ENCODE measurements at places on chromosomes 2 and 18.

DNA sequence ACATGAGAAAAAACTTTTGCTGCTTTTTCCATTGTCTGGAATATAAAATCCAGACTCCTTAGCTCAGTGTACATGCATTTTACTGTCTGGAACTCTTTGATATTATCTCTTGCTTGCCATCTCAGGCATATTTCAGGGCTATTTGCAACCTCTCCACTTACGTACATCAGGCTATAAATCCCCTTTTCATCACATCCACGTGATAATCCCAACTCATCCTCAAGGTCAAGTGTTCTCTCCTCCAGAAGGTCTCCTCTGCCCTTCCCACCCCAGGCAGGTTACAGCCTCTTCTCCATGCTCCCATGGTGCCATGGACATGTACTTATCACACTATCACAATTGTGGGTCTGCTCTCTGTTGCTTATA is 202.5 kb upstream of the RBMS1 start:
- no peak for DNase-seq

- DNase-seq: peak; percentile 73
Measured at GRCh38 chr2:46296216-46296839, 879 bp upstream of the EPAS1 start.

- DNase-seq: no peak
Measured at GRCh38 chr18:34933909-34934661, 107.1 kb upstream of the MAPRE2 start.

GRCh38 chr18:23689031-23689615 is at the start of gene LAMA3:
Gene LAMA3, plus strand, starts transcription at chr18:23689453. Its CDS starts 231 bp downstream, at chr18:23689684.
- DNase-seq: no peak

DNA sequence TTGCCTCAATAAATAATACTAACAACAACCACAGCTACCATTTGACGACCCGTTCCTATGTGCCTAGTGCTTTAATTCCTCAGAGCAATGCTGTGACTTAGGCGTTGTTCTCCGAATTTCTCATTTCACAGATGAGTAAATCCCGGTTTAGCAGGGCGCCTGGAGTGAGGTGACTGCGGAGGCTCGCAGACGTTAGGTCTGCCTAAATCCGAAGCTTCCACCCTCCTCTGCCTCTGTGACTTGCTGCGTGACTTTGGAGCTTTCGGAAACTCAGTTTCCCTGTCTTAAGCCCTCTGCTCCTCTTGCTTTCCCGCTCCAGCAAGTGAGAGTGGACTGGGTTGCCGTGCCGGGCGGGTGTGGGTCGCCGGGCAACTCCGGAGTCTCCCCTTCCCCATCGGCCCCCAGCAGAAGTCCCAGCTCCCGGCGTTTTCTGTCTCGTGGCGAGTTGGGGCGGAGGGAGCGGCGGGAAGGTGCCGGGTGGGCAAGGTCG is 711 bp upstream of the ATOH8 start:
- DNase-seq: no peak

GRCh38 chr2:174335254-174335987 is 667 bp downstream of the SP9 start:
- peak; percentile 66 for DNase-seq

- peak; percentile 65 for DNase-seq
Measured at GRCh38 chr2:142008135-142008744, 122.6 kb downstream of the LRP1B start.

DNA sequence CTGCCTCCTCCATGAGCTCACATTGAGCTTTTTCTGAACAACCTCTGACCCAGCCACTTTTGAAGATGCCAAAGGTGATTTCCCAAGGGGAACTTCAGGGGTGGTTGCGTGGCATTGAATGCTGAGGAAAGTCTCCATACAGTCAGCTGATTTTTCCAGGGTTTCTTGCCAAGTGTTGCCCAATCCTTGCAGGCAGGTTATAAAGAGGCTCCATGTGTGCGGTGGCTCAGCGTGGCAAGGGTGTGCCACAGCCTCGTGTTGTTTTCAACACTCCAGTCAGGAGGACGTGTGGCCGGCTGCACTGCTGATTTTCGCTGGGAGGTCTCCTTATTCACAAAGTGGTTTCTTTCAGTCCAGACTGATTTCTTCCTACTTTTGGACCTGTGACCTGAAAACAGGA is 81.4 kb upstream of the GATA6 start:
- no peak for DNase-seq

GRCh38 chr2:216302981-216303676 is 69.2 kb downstream of the MARCHF4 start:
- DNase-seq: no peak

GRCh38 chr2:143933946-143934569 is 585.9 kb downstream of the ZEB2 start:
- no peak for DNase-seq

DNA sequence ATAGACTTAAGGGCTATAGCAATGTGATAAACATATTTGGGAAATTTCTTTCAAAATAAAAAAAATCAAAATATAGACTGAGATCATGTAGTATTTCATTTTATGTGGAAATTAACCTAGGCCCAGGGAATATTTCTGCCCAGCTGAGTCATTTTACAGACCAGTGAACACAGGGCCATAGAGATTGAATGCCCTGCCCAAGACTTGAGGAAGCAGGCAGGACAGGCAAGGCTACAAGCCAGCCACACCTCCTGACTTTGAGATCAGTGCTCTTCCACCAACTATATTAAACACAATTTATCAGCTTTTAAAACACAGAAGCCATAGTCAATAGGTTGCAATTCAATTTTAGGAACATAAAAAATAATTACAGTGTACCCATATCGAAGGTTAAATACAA is 12.9 kb downstream of the CCDC148 start:
- no peak for DNase-seq

DNA sequence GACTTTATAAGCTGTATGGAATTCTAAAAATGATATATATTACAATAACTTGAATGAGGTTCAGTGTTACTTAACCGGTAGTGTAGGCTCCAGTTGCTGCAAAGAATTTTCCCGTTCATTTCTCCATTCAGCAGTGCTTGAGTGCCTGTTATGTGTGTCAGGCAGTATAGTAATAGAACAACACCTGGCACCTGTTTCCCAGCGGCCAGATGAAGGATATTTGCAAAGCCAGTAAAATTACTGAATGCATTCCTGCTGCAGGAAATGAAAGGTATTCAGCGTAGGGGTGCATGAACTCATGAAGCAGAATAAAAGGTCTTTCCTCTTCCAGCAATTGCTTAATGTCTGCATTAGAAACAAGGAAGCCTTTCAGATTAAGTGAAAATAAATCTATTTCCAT is 18.8 kb downstream of the YPEL5 start:
- no peak for DNase-seq

DNA sequence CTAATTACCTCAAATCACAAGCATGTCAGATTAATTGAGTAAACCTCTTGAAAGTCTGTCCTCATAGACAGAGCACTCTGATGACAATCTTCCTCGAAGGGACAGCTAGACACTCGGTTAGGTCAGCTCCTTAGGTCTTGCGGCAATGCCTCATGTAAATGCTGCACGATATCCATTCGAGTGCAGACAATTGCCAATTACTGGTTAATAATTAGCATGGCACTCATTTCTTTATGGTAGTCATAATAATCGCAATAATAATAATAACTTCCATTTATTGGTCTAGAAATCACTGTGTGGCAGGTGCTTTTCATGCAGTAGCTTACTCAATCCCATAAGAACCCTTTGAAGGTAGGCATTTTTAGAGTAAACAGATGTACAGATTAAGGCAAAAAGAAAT is 44.7 kb upstream of the DSC1 start:
- no peak for DNase-seq

DNA sequence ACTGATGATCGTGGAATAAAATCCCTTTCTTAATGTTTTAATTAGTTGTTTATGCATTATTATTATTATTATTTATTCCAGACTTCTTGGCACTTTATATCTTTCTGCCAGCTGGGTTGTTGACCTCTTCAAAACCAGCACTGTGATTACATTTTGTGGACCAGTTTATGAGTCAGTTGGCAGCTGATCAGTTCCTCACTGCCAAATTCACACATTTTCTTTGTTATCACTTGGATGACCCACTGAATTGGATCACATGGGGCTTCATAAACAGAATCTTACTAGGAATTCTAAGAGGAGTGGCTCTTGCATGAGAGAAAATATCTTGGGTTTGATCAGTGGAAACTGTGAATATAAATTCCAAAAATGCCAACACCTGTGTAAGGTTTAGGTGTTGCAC is 321.8 kb upstream of the SPRED2 start:
- DNase-seq: no peak

- no peak for DNase-seq
Measured at GRCh38 chr2:133416146-133416545, 152.1 kb downstream of the NCKAP5 start.

GRCh38 chr18:12391487-12392165 is 14.6 kb upstream of the AFG3L2 start:
- peak; percentile 66 for DNase-seq

DNA sequence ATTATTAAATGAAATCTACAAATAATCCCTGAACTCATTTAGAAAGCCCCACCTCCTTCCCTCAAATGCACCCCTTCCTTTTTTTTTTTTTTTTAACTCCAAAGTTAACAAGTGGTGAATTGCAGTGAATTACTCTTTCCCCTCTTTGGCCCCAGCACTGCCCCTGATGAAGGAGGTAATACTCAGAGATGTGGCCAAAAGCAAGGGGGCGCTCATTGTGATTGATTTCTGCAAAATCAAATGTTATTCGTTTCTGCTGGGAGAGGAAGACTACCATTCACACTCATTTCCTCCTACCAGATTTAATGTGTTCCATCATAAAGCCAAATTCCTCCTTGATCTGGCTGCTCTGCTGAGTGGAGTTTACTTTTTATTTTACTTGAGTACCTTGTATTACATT is 259.4 kb downstream of the GPD2 start:
- no peak for DNase-seq

GRCh38 chr2:65655000-65655399 is 222.6 kb upstream of the SPRED2 start:
- DNase-seq: no peak

GRCh38 chr18:48021273-48021914 is 90.9 kb upstream of the SMAD2 start:
- peak; percentile 43 for DNase-seq

GRCh38 chr18:46010676-46011075 is 43.5 kb upstream of the EPG5 start:
- DNase-seq: no peak

DNA sequence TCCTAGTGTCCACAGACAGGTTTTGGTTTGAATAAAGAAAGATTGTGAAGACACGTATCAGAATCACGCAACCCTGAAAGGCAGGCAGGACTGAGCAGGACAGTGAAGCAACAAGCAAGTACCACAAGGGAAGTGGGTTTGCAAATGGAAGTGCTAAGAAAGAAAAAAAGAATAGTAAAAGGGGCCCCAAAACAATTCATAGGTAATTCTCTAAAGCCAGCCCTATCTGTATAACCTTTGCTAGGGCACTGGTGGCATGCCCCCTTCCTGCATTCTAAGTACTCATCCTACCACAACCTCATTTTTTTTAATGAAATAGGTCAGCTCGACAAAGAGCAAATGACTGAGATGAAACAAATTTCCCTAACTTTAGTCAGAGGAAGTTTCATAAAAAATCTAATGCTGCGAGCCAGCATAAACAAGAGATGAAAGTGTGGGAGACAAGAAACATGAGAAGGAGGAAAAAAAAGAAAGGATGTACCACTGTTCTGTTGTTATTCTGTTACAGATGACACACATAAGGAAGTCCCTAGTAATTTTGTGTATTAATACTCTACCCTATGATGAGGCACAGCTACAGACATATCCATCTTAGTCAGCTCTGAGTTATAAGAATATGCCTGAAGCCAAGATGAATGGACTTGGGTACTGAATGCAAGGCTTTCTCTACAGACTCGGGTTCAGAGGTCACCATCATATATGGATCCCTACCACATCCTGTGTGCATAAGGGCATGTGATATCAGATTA is 32.2 kb downstream of the IKZF2 start:
- DNase-seq: no peak

DNA sequence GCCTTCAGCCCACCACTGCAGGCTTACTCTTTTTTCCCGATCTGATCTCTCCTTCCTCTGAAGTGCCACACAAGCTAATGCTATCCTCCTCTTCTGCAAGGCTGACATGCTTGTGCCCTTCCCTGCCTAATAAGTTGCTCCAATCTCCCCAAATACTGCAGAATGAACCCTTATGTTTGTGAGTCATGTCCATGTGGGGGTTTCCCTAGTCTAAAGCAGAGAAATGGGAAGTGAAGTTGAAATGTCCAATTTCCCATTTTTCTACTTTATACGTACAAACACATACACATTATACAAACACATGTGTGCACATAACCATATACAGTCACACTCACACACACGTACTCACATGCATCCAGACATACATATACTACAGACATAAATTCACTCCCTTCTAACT is 288.1 kb upstream of the CELF4 start:
- DNase-seq: no peak

DNA sequence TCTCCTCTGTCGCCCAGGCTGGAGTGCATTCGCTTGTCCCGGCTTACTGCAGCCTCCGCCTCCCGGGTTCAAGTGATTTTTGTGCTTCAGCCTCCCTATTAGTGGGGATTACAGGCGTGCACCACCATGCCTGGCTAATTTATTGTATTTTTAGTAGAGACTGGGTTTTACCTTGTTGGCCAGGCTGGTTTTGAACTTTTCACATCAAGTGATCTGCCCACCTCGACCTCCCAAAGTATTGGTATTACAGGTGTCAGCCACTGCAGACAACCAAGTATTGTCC is 1.1 kb downstream of the RPS27A start:
- DNase-seq: no peak

DNA sequence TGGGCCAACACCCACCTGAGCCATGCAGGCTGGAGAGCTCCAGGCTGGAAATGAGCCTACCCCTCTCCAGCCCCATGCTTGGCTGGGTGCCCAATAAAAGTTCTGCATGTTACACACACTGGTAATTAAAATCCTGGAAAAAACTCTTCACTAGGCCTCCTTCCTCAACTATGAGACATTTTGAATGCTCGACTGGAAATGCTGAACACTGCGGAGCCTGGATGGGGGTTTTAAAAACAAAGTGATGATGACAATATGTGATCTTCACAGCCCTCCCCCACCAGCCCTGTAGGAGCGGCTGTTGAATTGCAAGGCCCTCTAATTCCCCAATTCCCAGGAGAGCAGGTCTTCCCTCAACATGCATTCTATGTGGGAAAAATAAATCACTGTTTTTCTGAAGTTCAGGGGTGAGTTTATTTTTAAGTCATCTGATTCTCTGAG is 179.2 kb downstream of the TTC32 start:
- no peak for DNase-seq

GRCh38 chr2:121376535-121377250 is 91.7 kb upstream of the TFCP2L1 start:
- DNase-seq: no peak

- DNase-seq: no peak
Measured at GRCh38 chr2:204365811-204366210, 179.5 kb upstream of the PARD3B start.

- no peak for DNase-seq
Measured at GRCh38 chr18:45004546-45005080, 323.9 kb downstream of the SETBP1 start.

Data from islet precursor cell (in vitro differentiated cells).